Stimulated activated CD4-positive, alpha-beta T cell treated with anti-CD3 and anti-CD28 coated beads, TNF-alpha, amount 100 ng/mL, for 24 hours (primary cell): ENCODE measurements at places on chromosomes 6 and 20.

- DNase-seq: no peak
These were observed 31.4 kb downstream of the COL11A2 start for GRCh38 chr6:33160728-33161344.

- DNase-seq: no peak
These were observed 159.2 kb downstream of the ANKRD60 start for GRCh38 chr20:58069207-58069606.

DNA sequence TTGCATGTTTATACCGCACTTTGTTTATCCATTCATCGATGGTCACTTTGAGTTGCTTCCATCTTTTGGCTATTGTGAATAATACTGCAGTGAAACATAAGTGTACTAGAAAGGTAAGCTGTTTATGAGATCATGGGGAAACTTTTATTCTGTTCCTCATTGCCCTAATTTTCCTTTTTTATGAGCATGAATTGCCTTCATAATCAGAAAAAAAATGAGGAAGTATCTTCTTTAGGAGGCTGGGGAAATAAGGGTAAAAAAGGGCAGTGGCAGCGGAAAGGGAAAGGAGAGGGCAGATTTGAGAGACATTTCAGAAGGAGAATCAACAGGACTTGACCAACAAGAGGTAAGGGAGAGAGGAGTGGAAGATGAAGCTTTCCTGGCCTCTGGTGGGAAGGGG lies 14.3 kb upstream of the SERINC3 start:
- no peak for DNase-seq

DNA sequence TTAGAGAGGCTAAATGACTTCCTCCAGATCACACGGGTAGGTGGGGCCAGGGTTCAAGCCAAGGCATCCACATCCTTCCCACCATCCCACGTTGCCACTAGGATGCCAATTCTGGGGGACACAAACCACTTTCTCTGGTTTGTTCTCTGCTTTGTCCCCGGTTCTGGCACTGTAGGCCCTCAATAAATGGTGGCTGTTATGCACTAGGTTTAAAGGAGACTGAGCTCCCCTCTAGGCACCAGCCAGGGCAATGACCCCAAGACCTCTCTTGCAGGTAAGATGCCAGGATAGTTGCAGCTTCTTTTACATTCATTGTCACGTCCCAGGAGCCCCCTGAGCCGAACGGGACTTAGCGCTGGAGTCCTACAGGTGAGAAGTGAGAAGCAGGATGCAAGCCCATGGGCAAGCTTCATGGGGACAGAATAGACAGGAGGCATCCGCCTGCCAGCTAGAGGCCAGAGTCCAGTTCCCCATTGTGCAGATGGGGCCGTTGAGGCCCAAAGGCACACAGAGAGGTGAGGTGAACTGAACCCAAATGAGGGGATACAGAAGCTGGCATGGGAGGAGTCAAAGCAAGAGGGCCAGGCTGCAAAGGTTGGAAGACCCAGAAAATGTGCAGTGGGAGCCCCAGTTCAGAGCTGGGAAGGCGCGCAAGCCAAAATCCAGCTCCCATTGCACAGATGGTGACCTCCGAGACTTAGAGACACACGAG lies 677 bp downstream of the PXMP4 start:
- no peak for DNase-seq

- no peak for DNase-seq
These were observed 191.4 kb downstream of the REV3L start for GRCh38 chr6:111291336-111292259.

- DNase-seq: no peak
These were observed 1.2 kb downstream of the TMEM239 start for GRCh38 chr20:2817341-2817726.

DNA sequence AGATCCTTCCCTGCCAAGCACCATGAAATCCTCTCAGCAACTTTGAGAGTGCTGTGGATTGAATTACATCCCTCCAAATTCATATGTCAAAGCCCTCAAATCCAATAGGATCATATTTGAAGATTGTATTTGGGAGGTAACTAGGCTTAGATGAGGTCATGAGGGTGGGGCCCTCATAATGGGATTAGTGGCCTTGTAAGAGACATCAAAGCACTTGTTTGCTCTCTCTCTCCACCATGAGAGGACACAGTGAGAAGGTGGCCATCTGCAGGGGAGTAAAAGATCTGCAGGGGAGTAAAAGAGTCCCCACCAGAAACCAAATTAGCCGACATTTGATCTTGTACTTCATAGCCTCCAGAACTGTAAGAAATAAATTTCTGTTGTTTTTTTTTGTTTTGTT lies 298.2 kb downstream of the SAMD5 start:
- DNase-seq: no peak

- no peak for DNase-seq
These were observed 31.4 kb downstream of the FOXP4 start for GRCh38 chr6:41577356-41578216.

GRCh38 chr20:31713312-31714273 lies 9.1 kb downstream of the BCL2L1 start:
- no peak for DNase-seq

DNA sequence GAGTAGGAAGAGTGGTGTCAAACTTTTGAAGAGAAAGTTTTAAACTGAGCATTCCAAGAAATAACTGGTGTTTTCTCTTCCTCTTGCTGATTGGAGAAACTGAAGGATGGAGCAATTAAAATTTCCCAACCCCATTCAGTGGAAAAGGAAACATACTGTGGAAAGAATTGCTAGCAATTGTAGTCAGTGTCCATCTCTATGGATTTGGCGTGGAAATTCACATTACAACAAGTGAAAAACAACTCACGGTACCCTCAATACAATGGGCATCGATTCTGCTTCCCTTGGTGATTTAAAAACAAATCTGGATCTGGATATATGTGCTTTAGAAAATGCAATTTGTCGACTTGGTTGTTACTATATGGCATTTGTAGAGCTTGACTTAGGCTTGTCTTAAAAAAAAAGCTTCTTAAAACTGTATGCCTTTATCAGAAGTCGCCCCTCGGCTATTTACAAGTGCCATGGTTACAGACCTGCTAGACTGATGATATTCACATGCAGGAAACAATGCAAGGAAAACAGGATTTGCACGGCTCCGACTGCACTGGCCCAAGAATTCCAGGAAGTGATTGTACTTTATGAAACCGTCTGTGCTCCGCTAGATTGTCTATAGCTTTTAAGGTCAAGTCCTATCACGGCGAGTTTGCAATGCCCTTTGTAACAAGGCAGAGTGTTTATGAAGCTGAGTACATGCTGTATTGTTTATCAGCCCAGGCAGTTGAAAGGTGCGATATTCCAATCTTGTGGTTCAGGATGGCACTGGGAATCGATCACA lies 131.7 kb upstream of the PHACTR1 start:
- no peak for DNase-seq

DNA sequence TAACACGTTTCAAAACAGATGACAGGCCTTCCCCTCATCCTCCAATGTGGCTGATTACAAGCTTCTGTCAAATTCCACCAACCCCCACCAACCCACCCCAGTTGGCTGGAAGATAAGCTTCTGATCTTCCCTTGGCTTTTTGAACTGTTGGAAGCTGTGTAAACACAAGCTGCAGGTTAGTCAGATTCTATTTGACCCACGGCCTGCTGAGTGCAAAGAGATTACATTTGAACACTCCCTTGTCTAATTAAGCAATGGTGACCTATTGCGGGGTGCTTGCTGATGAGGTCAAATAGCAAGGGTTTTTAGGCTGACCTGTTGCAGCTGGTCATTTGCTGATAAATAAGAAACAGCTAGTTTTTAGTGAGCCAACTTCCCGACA lies 379.7 kb downstream of the BMP2 start:
- no peak for DNase-seq

DNA sequence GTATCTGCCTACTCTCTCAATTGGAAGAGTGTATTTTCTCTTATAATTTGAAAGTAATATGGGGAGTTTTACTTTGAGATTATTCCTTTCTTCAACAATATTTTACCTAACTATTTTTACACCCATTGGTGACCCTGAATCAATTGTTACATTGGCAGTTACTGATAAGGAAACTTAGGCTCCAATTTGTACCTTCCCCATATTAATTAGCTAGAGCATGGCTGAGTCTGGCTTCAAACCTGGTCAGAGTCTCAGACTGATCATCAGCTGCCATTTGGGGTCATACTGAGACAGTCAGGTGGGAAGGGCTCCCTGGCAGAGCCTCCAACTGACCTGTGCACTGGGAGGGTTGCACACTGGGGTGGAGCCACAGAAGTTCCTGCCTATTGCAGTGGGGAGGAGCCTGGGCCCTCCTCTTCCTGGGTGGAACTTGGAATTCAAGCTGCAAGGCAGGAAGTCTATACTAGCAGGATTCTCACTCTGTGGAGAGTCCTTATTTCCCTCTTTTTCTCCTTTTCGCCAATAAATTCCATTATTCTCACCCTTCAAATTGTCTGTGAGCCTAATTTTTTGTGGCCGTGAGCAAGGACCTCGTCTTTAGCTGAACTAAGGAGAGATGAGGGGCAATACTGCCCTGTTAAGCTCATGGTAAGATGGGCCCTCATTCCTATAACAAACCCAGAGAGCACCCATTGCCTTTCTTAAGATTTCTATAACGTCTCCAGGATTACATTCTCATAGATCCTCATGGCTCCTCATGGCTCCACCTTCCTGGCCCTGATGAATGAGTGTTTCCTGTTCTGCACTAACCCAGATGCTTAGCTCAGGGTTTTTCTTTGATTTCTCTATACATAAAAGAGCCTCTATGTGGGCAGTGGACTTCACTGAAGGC lies 285.1 kb downstream of the ADGB start:
- no peak for DNase-seq

GRCh38 chr6:157726892-157727628 lies 96.0 kb upstream of the SNX9 start:
- DNase-seq: no peak

- DNase-seq: no peak
These were observed at the start of gene ADGRF1 for GRCh38 chr6:47042275-47042791. TSS of gene ADGRF1 (minus strand) at chr6:47042332. CDS start at chr6:47029061, 13,271 bp downstream.

DNA sequence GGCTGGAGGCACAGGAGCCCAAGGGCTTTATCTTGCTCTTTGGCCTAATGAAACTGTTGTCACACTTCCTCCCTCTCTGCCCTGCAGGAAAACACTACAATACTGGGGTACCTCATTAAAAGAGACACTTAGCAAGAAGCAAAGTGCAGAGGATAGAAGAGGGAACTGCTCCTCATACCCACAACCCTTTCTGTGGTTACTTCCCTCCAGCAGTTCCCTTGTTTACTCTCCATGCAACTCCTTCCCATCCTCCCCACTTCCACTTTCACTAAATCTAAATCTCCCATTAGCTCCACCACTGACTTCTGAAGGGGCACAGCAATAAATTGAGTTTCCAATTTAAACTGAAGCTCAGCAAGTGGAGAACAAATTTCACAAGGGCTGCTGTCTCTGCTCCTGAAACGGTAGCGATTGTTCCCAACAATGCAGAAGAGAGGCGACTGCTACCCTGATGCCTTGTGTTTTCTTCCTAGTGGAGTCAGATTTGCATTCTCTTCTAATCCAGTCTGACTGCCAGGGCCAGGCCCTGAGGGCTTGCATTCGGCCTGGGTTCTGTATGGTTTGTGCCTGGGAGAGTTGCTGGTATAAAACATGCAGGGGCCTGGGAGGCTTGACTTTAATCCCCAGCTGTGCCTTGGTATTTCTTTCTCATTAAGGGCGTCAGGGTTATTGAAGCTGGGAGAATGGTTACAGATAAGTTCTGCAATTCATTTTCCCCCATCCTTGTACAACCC lies 454.7 kb downstream of the TFAP2B start:
- no peak for DNase-seq

- peak; percentile 45 for DNase-seq
These were observed 1.2 kb downstream of the CHMP4B start for GRCh38 chr20:33812152-33812849.

DNA sequence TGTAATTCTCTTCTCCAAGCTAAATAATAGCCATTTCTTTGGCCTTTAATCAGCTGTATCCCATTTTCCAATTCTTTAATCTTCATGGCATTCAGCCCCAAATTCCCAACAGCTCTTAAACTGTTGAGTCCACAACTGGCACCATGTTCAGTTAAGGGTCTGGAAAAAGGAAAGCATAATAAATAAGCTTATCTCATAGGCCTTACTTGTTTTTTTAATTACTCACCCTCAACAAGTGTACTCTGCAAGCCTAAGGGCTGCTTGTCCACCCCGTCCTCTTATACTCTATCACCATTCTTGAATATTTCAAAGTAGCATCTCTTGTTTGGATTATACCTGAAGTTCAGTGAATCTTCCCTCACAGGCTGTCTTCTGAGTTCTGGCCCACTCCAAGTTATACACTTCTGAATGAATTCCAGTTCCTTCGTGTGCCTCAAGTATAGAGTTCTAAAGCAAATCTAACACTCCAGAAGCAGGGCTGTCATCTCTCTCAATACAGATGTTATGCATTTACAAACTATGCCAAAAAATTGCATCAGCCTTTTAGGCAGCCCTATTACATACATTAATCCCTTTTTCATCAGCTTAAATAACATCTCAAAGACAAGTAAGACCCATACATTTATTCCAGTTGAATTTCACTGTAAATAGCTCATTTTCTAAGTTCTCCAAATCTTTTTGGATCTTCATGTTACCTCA lies 98.7 kb downstream of the COL21A1 start:
- no peak for DNase-seq

- no peak for DNase-seq
These were observed 6.2 kb downstream of the CDH22 start for GRCh38 chr20:46302106-46302505.

- DNase-seq: no peak
These were observed 67.1 kb upstream of the ADGRF4 start for GRCh38 chr6:47631269-47631772.

DNA sequence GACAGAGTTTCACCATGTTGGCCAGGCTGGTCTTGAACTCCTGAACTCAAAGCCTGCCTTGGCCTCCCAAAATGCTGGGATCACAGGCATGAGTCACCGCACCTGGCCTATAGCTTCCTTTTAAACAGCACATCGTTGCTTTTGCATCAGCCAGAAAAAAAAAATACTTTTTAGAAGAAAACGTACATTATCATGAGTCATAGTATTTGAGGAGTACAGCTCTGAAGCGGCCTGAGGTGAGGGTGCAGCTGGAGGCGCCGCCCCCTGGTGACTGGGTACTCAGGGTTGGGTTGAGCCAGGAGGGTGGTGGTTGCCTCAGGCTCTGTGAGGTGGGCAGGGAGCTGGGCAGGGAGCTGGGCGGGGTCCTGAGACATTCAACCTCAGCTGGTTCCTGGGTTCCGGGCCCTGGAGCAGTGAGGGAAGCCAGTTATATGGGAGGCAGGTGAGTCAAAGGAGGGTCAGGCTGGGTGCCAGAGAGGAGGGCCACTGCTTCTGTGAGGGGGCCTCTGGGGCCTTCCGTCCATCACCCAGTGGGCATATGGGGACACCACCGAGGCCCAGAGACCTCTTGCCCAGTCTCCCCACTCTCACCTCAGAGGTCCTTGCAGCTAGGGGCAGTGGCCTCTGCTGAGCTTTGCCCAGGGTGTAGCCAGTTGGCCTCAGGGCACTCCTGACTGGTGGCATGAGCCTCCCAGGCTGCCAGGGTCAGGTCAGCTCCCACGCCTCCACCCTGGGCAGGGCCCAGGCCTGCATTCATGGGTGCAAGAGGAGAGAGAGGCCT lies 11.7 kb upstream of the ID1 start:
- DNase-seq: no peak

DNA sequence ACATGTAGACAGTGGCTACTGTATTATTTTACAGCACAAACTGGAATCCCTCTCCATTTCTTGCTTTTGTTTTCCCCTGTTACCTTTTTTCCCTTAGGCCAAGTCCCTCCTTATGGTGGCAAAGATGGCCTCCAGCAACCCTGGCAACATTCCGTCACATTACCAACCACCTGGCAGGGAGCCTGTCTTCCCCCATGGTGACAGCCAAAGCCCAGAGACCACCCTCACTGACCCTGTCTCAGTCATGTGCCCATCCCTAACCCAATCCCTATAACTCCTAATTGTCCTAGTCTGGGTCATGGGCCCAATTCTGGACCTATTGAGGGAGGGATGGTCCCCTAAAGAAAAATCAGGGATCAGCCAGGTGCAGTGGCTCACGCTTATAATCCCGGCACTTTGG lies 27.6 kb downstream of the PARD6B start:
- no peak for DNase-seq
